ENCODE measurements at places on chromosomes 5 and 9. TPM values are rescaled to one million over a fixed set of nuclear protein-coding genes. Genes with fewer than 3 reads are reported as not detected.

Gene SYNPO
- total RNA-seq: 5.3 TPM

Gene PHPT1
- total RNA-seq: 81.6 TPM

GRCh38 chr9:81632599-81632998, 56.7 kb downstream of the TLE1 start:
- H3K27ac ChIP-seq: no peak overlapping the region
- H3K4me3 ChIP-seq: no peak overlapping the region
- peaks cover 7% of the 10 kb centered on the region for H3K4me1 ChIP-seq
- no peaks in the 10 kb centered on the region for H3K27me3 ChIP-seq
- H3K36me3 ChIP-seq: peaks cover 3% of the 10 kb centered on the region
- DNase-seq: no peak

GRCh38 chr9:88193766-88194165, 55.5 kb upstream of the SPATA31C2 start:
- no peak overlapping the region for H3K27ac ChIP-seq
- H3K4me3 ChIP-seq: no peak overlapping the region
- no peaks in the 10 kb centered on the region for H3K36me3 ChIP-seq
- no peaks in the 10 kb centered on the region for H3K4me1 ChIP-seq
- DNase-seq: no peak

GRCh38 chr5:107887166-107887943, 216.6 kb upstream of the EFNA5 start:
- no peak overlapping the region for H3K27ac ChIP-seq
- no peak overlapping the region for H3K4me3 ChIP-seq
- no peaks in the 10 kb centered on the region for H3K36me3 ChIP-seq
- DNase-seq: no peak
- H3K27me3 ChIP-seq: no peaks in the 10 kb centered on the region

GRCh38 chr5:86709157-86709881, 91.6 kb downstream of the COX7C start:
- H3K27ac ChIP-seq: no peak overlapping the region
- H3K36me3 ChIP-seq: no peaks in the 10 kb centered on the region
- no peak overlapping the region for H3K4me3 ChIP-seq
- no peaks in the 10 kb centered on the region for H3K4me1 ChIP-seq
- H3K27me3 ChIP-seq: no peaks in the 10 kb centered on the region
- no peak for DNase-seq

DNA sequence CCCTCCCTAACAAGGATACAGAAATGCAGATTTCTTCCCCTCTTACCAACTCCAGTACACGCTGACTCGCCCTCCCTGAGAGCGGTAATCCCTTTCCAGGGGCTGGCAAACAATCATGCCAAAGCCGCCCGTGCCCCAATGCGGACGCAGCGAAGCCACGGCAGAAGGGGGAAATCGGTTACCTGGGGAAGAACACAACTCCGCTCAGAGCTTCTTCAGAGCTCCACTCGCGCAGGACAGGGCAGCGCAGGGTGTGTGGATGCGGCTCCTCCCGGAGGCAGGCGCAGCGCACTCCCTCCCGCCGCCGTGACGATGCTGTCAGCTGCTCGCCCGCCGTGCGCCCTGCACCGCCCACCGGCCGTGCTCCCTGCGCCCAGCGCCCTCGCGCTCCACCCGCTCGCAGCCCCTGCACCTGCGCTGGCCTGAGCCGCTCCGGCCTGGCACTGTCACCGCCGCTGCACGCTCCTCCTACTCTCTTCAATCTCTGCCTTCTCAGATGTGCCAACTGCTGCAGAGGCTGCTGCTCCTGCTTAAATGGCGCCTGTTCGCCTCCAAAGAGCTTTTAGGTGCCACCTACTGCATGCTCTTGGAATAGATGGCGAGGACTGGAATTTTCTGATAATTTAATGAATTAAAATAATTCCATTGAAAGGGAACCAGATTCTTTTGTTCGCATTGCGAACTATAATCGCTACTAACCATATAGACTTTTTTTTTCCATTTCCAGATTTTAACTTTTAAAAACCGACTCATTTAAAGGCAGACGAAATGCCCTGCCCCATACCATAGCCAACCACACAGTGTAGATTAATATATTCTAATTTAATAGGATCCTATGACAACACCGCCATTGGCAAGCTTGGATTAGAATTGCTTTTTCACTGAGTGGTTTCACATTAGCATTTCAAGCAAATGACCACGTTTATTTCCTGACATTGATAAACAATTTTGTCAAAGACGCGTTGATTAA, at the start of gene DIRAS2:
Gene DIRAS2, minus strand, starts transcription at position 255 of the 970 bp plus-strand sequence. CDS start 28,997 bp downstream, outside the sequence.
- DNase-seq: peak; percentile 65
- H3K36me3 ChIP-seq: no peaks in the 10 kb centered on the region
- H3K4me1 ChIP-seq: no peaks in the 10 kb centered on the region
- H3K27ac ChIP-seq: peak within 1 kb of the TSS; percentile 58

GRCh38 chr9:78295731-78296130, 1.2 kb upstream of the PSAT1 start:
- H3K4me1 ChIP-seq: peaks cover 31% of the 10 kb centered on the region
- peaks cover 3% of the 10 kb centered on the region for H3K36me3 ChIP-seq
- no peaks in the 10 kb centered on the region for H3K27me3 ChIP-seq
- peak overlapping the region; percentile 95 for H3K27ac ChIP-seq
